Small intestine (tissue), 16 donors: ENCODE measurements at places on chromosomes 12 and 14. TPM values are rescaled to one million over a fixed set of nuclear protein-coding genes. Genes with fewer than 3 reads are reported as not detected.

- no peak for DNase-seq
These were observed 62.3 kb upstream of the DDX11 start for GRCh38 chr12:31011336-31011735.

- no peak for DNase-seq
These were observed 1197.9 kb upstream of the SEL1L start for GRCh38 chr14:82731526-82731925.

DNA sequence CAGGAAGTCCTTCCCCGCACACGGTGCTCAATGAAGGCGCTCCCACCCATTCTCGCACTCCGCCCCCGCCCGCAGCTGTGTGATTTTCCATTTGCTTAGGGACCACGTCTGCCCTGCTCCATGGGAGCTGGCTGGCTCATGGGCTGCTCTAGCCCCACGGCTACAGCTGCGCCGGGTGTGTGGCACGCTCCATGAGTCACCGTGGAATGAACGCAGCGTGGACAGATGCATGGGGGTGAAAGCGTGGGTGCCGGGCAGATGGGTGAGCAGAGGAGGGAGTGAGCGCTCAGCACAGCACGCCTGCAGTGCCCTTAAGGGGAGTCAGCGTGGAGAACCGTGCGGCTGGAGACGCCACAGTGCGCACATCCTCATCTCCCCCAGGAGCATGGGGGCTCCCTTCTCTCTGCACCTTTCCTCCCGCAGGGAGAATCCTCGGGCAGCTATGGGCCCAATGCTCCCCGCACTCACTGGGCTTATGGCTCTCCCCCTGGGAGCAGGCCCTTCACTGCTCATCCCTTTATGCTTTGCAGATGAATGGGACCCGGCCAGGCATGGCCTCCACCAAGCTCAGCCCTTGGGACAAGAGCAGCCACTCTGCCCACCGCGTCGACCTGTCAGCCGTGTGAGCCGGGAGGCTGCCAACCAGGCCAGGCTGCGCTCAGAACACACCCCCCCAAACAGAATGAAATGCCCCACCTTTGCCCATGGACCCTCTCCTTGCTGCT lies 185.1 kb downstream of the ADGRD1 start:
- no peak for DNase-seq

GRCh38 chr12:116294454-116295165 lies 17.1 kb upstream of the MED13L start:
- DNase-seq, result no peak

DIO2 gene
- 3.8 TPM for polyA plus RNA-seq

DNA sequence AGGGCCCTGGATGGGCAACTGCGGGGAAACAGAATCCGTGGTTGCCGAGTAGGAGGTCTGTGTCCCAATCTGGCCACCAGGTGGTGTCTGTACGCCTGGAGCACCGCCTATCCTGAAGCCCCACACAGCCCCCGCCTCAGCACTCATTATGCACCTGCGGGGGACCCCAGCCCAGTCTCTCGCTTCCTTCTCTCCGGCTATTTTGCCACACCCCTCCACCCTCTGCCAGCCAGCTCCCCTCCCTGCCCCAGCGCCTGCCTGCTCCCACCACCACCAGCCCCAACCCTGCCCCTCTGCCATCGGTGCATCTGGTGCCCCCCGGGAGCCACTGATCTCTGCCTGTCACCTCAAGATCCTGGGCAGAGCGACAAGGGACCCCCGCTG lies 2.2 kb upstream of the NXPH4 start:
- peak; percentile 56 for DNase-seq

TMEM253 gene
- 69.5 TPM for polyA plus RNA-seq

BBS10 gene
- 11.3 TPM for polyA plus RNA-seq

WNT1 gene
- polyA plus RNA-seq, result 0.07 TPM

FGD6 gene
- 1.4 TPM for polyA plus RNA-seq

NGB gene
- polyA plus RNA-seq, result 0.09 TPM

DIABLO gene
- polyA plus RNA-seq, result 54.0 TPM

DNA sequence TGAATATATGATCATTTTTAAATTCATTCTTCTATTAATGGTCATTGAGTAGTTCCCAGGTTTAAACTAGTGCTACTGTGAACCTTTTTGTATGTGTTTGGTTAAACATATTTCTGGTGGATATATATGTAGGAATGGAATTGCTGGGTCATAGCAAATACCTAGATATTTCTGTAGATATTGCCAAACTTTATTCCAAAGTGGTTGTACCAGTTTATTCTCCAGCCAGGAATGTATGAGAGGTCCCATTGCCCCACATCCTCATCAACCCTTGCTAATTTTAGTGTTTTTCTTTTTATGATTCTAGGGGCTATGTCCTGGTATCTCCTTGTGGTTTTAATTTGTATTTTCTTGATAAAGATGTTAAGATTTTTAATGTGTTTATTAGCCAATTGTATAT lies 3.1 kb downstream of the VEZT start:
- DNase-seq, result no peak

GRCh38 chr12:130398100-130398848 lies 60.6 kb downstream of the PIWIL1 start:
- no peak for DNase-seq

DNA sequence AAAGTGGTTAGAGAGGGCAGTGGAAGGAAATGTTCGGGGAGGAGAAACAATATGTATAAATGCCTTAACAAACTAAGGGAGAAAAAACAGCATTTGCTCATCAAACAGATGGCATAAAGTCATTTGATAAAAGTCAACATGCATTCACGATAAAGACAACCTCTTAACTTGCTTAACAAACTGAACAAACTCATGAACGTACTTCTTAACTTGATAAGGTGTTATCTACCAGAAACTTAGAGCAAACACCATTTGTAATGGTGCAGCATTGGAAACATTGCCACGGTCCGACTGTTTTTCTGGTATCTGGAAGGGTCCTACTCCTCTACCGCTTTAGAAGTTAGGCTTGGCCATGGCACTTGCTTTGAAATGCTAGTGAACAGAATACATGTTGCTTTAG lies 4.2 kb upstream of the RPS6KL1 start:
- DNase-seq, result no peak

- no peak for DNase-seq
These were observed 158.0 kb downstream of the TMEM132C start for GRCh38 chr12:128424931-128425431.

HOXC6 gene
- 10.4 TPM for polyA plus RNA-seq

DNA sequence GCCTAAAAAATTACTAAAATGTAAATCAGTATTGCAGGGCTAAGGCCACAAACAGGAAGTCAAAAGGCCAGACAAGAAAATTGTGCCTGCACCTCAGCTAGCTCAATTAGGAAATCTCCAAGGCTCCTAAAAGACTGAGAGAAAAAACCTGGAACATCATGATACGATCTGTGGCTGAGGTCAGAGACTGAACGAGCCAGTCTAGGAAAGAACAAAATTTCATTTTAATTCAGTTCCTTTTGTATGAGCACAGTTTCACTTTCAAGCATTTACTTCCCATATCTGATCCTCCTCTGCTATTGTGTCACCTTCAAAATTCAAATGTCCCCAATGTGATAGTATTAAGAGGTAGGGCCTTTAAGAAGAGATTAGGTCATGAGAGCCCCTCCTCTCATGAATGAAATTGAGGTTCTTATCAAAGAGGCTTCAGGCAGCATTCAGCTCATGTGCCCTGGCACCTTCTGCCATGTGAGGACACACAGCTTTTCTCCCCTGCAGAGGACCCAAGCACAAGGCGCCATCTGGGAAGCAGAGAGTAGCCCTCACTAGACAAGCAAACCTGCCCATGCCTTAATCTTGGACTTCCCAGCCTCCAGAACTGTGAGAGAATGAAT lies 14.8 kb downstream of the PRKAB1 start:
- peak; percentile 47 for DNase-seq

DNA sequence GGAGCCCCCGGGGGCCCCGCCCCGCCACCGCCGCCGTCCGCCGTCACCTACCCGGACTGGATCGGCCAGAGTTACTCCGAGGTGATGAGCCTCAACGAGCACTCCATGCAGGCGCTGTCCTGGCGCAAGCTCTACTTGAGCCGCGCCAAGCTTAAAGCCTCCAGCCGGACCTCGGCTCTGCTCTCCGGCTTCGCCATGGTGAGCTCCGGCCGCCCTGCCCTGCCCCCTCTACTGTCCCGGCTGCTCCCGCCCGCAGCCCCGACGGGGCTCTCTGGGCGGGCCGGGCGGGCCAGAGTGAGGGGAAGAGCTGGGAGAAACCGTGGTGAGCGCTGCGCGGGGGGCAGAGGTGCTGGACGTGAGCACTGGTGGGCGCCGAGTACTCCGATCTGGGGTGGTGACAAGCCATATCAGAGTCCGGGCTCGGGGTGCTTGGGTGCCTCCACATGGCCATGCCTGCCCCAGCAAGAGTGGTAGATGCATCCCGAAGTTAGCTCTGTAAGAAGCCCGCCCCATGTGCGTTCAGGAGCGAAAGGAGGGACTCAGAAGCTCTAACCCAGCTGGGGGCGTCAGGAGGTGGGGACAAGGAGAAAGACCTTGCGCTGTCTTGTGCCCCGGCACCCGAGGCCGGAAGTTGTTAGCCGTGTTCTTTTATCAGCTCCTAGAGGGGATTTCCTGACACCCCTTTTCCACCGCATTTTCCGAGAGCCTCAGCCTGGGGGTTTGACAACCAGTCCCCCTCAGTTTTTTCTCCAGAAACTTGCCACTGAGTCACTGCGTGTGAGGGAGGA lies 717 bp downstream of the ORAI1 start:
- DNase-seq, result peak; percentile 62

ART4 gene
- polyA plus RNA-seq, result not detected

DNA sequence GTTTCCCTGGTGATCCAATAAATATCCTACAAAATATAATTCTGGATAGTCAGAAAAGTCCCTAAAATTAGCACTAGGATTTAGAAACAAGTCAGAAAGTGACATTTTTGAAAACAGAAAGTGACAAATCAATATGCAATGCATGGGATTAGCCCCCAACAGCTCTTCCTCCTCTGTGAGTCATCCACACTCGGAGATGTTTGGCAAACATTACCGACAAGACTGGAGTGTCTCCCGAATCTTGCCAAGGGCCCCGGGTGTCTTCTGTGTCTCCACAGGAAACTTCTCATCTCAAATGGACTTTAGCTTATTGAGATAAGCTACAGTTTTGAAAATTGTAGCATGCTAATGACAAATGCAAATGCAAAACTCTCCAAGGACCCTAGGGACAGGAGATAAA lies 398.9 kb upstream of the CCDC196 start:
- DNase-seq, result no peak
